ENCODE measurements at places on chromosomes 3 and 15.

- no peak for DNase-seq
Measured at GRCh38 chr3:100059472-100059871, 54.8 kb downstream of the FILIP1L start.

DNA sequence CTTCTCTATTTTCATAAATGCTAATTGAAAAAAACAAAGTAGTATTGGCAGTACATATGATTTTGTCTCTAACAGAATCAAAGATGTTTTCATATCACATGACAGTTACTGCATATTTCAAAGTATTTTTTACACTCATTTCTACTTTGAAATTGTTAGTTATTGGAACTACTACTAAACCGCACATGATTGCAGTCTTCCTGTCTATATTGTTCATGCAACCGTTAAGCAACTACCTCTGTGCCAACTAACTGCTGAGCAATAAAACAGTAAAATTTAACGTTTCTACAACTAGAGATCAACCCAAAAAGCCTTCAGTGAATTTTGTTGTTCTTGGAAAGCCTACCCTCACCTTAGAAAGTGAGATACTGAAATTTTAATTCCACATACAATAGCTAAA, 64.2 kb downstream of the DMXL2 start:
- no peak for DNase-seq

DNA sequence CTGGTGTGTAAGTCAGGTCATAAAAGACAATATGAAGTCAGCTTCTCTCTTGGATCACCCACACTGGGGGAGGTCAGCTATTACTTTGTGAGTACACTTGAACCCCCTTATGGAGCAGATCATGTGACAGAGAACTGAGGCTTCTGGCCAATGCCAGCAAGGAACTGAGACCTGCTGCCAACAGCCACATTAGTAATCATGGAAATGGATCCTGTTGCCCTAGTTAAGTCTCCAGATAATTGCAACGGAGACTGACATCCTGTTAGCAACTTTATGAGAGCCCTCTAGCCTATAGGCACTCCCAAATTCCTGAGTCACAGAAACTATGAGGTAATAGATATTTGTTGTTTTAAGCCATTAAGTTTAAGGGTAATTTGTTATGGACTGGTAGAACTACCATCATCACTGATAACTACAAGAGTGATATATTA, 110.4 kb upstream of the GMNC start:
- DNase-seq, result no peak

GRCh38 chr15:52559022-52559421, 9.8 kb downstream of the ARPP19 start:
- DNase-seq, result no peak

- DNase-seq, result no peak
Measured at GRCh38 chr3:61610316-61610715, 48.9 kb downstream of the PTPRG start.

GRCh38 chr3:5579946-5580345, 392.4 kb downstream of the EDEM1 start:
- no peak for DNase-seq

- DNase-seq, result no peak
Measured at GRCh38 chr15:78634210-78635145, 6.5 kb downstream of the CHRNB4 start.

- no peak for DNase-seq
Measured at GRCh38 chr3:179476215-179476614, 24.9 kb upstream of the GNB4 start.

DNA sequence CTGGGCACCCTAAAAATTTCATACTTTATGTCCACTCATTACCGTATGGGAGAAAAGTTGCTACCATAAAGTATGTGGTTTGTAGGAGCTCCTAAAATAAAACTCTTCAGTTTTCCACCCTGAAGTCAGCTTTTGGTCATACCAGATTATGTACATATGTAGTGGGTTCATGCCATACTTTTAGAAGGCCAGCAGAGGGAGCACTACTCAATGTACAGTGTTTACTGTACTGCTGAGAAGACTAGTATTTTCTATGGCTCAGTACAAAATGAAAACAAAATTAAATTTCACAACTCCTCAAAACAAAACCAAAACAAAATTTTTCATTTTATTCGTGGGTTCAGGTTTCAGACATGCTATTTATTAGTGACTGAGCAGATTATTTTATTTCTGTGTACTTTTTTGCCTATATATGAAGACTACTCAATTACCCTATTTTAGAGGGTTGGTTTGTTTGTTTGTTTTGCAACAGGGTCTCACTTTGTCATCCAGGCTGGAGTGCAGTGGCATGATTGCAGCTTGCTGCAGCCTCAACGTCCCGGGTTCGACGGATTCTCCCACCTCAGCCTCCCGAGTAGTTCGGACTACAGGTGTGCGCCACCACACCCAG, 24.3 kb downstream of the NXPE3 start:
- DNase-seq, result peak; percentile 42

DNA sequence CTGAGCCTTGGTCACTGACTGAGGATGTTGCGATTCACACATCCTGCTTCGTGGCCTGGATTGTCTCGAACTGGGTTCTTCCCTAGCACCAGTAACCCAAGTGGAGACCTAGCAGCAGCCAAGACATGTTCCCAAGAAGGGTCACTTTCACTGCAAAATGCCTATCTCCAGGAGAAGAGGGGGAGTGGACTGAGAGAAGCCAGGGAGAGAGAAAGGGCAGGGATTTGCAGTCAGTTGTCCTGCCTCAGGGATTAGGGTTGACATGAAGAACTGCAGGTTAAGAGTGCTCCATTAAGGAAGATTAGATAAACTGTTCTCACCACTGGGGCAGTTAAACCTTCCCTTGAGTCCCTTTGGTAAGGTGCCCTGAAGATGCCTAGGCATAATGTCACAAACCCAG, 5.7 kb upstream of the CD276 start:
- no peak for DNase-seq

DNA sequence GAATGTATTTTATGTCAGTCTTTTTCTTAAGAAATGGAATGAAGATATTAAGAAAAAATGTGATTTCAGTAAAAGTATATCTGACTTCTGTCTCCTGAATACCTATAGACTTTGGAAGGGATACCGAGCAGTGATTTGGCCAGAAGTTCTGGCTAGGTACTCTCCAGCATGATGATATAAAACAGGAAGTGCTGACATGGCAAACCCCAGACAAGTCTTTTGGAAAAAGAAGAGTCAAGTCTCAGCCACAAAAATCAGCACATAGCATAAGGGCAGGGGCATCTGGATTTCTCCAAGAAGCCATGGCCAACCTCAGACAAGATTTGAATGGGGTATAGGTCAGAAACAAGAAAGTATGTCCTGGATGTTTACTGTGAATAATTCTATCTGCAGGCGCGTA, 643.3 kb upstream of the ARRDC4 start:
- DNase-seq, result no peak

- no peak for DNase-seq
Measured at GRCh38 chr3:7249493-7250076, 388.7 kb downstream of the GRM7 start.

DNA sequence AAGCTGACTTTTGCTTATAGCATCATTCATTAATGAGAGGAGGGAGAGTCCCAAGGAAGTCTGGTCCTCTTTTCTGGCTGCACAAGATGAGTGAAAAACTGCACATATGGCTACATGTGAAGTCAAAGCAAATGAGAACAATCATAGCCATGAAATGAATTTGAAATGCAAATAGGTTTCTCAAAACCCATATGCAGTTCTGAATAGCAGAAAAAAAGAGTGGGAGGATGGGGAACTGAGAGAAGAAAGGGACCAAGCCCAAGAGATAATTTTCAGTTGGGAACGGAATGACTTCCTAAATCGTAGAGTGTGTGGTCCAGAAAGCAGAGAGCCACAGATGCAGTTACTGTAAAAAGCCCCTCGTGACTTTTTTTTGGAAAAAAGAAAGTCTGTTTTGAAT, 66.3 kb downstream of the GTPBP8 start:
- DNase-seq, result no peak

GRCh38 chr3:62403765-62404164, 30.4 kb upstream of the FEZF2 start:
- DNase-seq, result no peak

- no peak for DNase-seq
Measured at GRCh38 chr15:50107591-50108408, 11.2 kb downstream of the ATP8B4 start.

GRCh38 chr3:56917361-56918110, 115.8 kb upstream of the ARHGEF3 start:
- DNase-seq, result no peak

DNA sequence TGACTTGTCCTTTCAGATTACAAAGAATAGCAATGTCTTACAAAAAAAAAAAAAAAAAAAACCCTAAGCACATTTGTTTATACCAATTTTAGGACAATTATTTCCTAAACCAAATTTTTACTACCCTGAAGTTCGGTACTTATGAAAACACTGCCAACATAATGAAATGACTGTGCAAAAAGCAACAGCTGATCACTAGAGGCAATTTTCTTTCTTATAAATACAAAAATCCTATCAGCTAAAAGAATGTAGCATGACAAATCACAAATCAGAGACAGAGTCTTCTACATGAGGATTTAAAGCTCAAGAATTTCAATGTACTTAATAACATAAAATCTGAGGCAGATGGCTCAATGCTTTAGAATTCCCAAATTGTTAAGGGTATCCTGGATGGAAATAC, 191.8 kb downstream of the MAGI1 start:
- no peak for DNase-seq

DNA sequence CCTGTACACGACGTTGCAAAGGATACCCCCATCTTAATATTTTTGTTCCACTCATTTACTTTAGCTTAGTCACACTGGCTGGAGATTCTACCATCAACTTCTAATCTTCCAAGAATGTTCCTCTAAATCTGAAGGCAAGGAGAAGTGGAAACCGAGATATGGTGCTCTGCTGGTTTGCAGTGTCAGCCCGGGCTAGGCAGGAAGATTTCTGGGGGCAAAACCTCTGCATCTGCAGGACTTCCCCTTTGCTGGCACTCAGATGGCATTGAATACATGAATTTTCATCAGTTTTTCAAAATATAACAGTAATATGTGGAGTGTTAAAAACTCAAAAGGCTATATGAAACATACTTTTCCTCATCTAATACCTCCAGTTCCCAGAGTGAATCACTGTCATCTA, 240.4 kb downstream of the RPLP1 start:
- no peak for DNase-seq

DNA sequence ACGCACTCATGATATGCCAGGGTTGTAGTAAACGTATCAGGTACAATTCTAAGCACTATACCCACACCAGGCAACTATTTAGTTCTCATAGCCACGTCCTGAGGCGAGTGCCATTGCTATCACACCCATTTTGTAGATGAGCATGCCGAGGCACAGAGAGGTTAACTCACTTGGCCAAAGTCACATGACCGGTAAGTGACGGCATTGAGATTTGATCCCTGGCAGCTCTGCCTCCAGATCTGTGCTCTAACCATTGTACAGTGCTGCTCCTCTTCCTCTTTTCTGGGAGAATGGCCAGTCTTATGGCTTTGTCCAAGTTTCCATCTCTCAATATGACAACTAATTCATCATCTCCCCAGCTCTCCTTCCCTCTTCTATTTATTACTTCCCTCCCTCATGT, 18.9 kb upstream of the ATP2B2 start:
- DNase-seq, result no peak

DNA sequence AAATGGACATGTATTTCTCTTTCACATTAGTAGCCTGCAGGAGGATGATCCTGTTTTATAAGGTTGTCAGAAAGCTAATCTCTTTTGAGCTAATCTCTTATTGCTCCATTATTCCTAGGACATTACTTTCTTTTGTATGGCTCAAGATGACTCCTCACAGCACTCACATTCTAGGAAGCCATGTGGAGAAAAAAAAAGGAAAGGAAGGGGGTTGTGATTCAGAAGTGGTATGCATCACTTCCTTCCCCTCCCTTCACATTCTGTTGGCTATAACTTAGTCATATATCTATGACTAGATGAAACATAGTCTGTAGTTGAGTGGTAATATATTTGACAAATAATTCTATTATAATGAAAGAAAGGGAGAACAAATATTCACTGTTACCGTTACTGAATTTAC, 168.8 kb upstream of the TTC14 start:
- DNase-seq, result no peak
